Stimulated activated CD4-positive, alpha-beta T cell treated with anti-CD3 and anti-CD28 coated beads, Interleukin-15, amount 100 ng/mL, for 1 hour (primary cell): ENCODE measurements at places on chromosomes 11 and 22.
A peak's percentile ranks its signal among the peaks of the same experiment; 100 is the strongest.

DNA sequence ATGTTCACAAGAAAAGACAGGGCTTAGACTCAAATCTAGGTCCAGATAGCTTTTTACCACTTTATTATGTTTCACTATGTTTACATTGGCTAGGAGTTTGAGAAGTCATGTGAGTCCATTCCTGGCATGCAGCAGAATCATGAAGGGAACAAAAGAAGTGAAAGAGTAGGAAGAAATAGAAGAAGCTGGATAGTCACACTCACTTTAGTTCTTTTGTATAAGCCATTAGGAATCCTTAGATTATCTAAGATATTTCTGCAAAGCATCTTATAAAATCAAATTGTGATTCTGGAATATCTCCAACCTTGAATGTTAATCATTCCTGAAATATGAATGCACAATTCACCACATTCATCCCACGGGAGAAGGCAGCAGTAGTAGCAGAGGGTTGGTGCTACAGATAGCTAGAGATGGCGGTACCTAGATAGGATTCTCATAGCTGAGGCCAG lies 31.9 kb downstream of the MAML2 start:
- DNase-seq = no peak

DNA sequence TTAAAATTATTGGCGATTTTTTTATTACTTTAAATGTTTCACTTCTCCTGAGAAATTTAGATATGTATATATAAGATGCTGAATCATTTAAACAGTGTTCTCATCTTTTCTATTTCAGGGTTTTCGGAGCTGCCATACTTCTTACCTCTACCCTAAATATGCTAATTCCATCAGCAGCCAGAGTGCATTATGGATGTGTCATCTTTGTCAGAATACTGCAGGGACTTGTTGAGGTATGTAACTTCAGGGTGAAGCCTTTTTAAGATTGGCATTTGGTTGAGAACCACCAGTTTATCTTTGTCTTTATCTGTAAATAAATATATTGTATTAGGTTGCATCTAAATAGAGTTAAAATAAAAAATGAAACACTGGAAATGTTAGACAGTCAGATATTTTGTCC lies 21.1 kb downstream of the SLC17A6 start:
- DNase-seq = no peak

- DNase-seq = no peak
Observed at GRCh38 chr22:19598054-19598855, 74.0 kb upstream of the CLDN5 start.

DNA sequence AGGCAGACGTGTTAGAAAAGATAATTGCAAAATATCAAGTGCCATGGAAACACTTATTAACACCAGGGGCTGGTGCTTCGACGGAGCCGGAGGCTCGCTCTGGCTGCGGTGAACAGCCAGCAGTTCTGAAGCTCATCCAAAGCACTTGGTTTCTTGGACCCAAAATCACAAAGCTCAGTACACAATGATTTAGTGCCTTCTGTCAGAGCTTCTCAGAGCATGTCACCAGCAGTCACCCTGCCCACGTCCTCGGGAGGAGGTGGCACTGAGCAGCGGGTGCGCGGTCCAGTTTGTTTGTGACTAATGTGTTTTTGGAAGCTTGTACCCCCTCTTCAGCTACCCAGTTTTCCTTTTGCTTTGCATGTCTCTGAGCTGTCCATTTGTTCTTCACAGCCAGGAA lies 58.7 kb upstream of the KIRREL3 start:
- no peak for DNase-seq

- no peak for DNase-seq
Observed at GRCh38 chr11:10488934-10489691, 34.0 kb downstream of the AMPD3 start.

- DNase-seq = peak; percentile 72
Observed at GRCh38 chr11:95705485-95706124, 84.0 kb downstream of the FAM76B start.

GRCh38 chr22:27260087-27260698 lies 541.4 kb downstream of the MN1 start:
- DNase-seq = no peak

DNA sequence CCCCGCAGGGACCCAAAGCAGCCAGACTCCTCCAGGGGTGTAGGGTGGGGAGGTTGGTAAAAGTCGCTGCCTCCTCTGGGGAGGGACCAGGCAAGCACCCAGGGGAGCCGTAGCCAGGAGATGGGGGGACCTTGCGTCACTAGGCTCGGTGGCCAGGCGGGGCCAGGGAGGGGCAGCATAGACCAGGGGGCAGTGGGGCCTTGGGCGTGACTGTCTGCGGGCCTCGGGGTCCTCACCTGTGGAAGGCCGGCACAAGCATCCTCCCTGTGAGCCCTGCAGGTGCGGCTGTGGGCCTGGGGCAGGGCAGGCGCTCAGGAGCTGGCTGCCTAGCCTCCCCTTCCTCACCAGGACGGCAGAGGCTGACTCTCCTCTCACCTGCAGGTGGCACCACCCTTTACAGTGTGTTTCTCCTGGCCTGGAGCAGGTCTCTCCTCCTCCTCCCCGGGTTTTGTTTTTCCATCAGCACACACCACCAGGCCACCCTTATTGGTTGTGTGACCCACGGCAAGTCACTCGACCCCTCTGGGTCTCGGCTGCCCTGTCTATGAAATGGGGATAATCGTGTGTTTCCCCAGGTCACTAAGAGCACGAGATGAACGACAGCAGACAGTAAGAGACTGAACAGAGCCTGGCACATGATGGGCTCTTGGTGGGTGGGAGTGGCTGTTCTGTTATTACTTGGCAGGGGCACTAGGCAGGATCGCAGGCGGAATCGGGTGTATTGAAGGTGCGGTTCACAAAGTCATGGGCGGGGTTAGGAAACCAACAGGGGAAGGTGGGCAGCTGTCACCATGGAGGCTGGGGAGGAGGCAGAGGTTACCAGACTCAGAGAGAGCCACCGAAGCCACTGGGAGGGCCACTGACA lies 52.7 kb downstream of the FLRT1 start:
- no peak for DNase-seq

GRCh38 chr11:9512370-9513019 lies 51.7 kb downstream of the ZNF143 start:
- no peak for DNase-seq

DNA sequence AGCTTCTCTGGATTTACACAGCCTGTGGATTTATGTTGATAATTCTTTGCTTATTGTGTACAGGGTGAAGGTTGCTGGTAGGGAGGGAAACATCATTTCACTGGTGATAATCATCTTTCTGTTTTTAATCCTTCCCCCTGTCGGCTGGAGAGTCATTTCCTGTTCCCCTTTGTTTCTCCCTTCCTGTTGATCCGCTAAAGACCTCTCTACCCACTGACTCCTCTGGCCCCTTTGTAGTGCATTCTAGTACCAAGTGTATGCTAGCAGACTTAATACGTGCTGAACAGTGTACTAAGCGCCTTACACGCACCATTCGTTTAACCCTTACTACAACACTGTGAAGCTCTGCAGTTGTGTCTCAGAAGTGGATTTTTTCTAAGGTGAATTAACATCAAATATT lies 19.0 kb upstream of the OR9Q1 start:
- DNase-seq = no peak

GRCh38 chr11:133905677-133906156 lies 51.1 kb downstream of the IGSF9B start:
- DNase-seq = no peak

DNA sequence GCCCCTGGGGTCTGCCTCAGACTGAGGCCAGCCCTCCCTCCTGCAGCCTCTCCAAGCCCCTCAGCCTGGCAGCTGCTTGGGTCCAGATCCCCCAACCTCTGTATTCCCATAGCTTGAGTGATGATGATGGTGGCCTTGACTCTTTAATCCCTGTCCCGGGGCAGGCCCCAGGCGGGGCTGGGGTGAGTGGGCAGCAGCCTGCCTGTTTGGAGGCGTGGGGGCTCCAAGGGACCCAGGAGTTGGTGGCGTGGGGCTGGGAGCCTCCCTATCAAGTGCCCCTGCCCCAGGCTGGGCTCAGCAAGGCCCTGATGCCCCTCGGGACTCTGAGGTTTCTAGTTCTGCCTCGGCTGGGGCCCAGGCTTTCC lies 22.5 kb downstream of the PPIL2 start:
- DNase-seq = no peak

DNA sequence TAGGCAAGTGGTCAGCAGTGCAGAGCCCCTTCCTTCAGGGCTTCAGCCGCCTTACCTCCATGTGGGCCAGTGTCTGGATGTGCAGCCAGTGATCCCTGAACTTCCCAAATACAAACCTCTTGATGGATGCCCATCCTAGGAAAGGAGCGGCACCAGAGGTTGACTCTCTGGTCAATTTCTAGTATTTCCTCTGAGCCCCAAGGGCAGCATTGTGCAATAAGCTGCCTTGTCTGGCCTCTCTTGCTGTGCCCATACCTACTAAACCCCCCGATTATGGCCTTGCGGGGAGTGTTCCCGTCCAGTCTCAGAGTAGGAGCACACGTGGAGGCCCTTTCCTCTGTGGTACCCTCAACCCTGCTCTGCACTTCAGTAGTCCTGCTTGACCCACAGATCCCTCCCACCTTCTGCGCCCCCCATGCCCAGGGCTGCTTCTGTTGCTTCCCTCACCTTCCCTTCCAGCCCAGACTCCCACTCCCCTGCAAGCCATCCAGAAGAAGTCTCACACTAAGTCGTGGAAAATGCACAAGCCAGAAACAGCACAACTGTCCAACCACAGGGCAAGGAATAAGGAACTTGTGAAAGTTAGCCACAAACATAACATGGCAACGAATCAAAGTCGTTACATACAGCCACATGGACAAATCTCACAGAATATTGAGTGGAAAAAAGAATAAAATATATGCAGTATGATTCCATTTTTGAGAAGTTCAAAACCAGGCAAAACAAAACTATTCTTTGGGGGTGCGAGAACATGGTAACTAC lies 39.6 kb upstream of the HORMAD2 start:
- DNase-seq = no peak

GRCh38 chr22:48968201-48968959 lies 859.3 kb downstream of the BRD1 start:
- no peak for DNase-seq

GRCh38 chr11:134845474-134846327 lies 433.7 kb upstream of the B3GAT1 start:
- no peak for DNase-seq

GRCh38 chr22:23058481-23059283 lies 11.6 kb upstream of the GNAZ start:
- no peak for DNase-seq

- DNase-seq = no peak
Observed at GRCh38 chr11:62646825-62647608, 604 bp upstream of the GANAB start.

GRCh38 chr11:126791446-126791845 lies 209.1 kb downstream of the KIRREL3 start:
- no peak for DNase-seq

DNA sequence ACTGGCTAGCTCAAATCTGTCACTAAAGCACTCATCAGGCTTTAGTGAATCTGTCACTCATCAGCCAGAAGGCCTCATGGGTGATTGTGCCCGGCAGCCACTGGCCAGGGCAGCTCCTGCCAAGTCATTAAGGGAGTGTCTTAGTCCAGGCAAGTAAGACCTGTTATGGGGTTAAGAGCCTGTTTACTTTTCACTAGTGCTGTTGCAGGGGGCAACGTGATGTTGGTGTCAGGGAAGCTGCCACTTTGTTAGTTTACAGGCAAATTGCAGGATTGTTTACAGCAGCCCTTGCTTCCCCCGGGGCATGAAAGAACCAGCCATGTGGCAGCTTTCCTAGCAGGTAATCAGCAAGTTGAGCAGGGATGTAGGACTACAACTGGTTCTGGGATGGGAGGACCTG lies 155.6 kb upstream of the NCAM1 start:
- no peak for DNase-seq

DNA sequence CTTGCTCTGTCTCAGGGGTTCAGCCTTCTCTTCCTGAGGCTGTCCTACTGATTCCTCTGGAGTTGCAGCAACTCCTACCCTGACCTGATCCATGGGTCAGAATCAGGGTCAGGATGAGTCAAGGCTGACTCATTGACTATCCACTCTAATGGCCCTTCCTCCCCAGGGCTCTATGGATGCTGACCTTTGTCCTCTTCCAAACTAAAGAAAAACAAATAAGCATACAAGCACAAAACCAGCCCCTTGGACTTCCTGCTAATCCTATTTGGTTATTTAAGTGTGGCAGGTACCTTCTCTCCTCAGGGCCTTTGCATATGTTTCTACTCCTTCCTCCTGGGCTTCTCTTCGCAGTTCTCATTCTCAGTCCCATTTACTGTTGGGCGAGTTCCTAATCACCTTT lies 204.5 kb upstream of the NAV2 start:
- no peak for DNase-seq

DNA sequence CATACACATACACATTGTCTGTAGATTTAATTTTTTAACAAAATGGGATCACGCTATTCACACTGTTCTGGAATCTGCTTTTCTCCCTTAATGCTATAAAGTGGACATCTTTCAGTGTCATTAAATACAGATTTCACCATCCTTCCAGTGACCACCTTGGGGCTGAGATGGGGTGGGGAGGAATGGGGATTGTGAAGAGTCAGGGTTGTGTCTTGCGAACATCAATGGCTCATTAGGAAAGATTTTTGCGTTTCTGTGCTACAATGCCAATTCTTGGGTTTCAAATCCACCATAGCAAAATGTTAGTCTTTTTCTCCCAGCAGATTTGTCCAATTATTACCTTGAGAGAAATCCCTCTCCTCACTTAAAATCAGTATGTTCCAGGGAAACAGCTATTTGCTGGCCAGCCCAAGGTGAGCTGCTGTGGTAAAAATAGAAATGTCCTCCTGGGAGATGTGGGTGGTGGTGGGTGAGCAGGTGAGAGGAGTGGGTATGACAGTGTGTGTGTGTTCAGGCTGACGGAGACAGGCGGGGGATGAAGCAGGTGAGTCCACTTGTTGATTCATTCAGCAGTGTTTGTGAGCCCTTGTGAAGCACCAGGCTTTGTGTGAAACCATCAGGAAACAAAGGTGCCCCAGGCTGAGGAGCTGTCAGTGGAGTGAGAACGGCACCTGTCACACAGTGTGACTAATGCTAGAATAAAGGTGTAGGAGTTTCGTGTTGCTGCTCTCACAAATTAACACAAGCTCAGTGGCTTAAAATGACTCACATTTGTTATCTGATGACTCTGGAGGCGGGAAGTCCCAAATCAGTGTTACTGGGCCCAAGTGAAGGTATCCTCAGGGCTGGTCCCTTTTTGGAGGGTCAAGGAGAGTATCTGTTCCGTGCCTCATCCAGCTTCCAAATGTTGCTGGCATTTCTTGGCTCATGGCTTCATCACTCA lies 1.7 kb upstream of the CBX6 start:
- peak; percentile 53 for DNase-seq

- DNase-seq = no peak
Observed at GRCh38 chr22:49880281-49880680, 26.6 kb downstream of the ZBED4 start.

- DNase-seq = no peak
Observed at GRCh38 chr11:65418431-65418680, 4.2 kb upstream of the NEAT1 start.
